ENCODE measurements at places on chromosomes 7 and 10. TPM values are rescaled to one million over a fixed set of nuclear protein-coding genes. Genes with fewer than 3 reads are reported as not detected.

The FAM25A gene
- total RNA-seq: not detected

The LBX1 gene
- not detected for total RNA-seq

The NUTM2B gene
- total RNA-seq: 1.3 TPM

The ITIH2 gene
- total RNA-seq: not detected

The HOXA4 gene
- total RNA-seq: not detected

The RAPGEF5 gene
- total RNA-seq: 0.21 TPM

The PTPRN2 gene
- total RNA-seq: 0.50 TPM

The PPP1R17 gene
- total RNA-seq: not detected

The METTL27 gene
- total RNA-seq: 2.2 TPM

The GOLGA7B gene
- not detected for total RNA-seq

The GPER1 gene
- total RNA-seq: 3.0 TPM

The PRPS1L1 gene
- total RNA-seq: not detected

The RET gene
- 0.43 TPM for total RNA-seq

The HOXA5 gene
- total RNA-seq: not detected

The C10orf62 gene
- total RNA-seq: not detected
